Pericardium fibroblast (primary cell): ENCODE measurements at places on chromosomes 7 and 10. TPM values are rescaled to one million over a fixed set of nuclear protein-coding genes. Genes with fewer than 3 reads are reported as not detected.

Gene NAT16
- not detected in 2 replicates for total RNA-seq

Gene FAM241B
- total RNA-seq, result 0.35 TPM in 1 of 2 replicates, not detected in the other

Gene PILRA
- 2.2 and 5.6 TPM in 2 replicates for total RNA-seq

Gene PARP12
- total RNA-seq, result 11.7 and 16.2 TPM in 2 replicates

Gene MRPS16
- total RNA-seq, result 31.1 and 33.4 TPM in 2 replicates

Gene ADAM22
- total RNA-seq, result 0.12 and 0.26 TPM in 2 replicates

Gene HOXA2
- total RNA-seq, result 6.4 TPM in 1 of 2 replicates, not detected in the other
